ENCODE measurements at places on chromosomes 3 and 15.

- no peak for DNase-seq
Measured at GRCh38 chr15:69522361-69522760, 69.7 kb downstream of the RPLP1 start.

DNA sequence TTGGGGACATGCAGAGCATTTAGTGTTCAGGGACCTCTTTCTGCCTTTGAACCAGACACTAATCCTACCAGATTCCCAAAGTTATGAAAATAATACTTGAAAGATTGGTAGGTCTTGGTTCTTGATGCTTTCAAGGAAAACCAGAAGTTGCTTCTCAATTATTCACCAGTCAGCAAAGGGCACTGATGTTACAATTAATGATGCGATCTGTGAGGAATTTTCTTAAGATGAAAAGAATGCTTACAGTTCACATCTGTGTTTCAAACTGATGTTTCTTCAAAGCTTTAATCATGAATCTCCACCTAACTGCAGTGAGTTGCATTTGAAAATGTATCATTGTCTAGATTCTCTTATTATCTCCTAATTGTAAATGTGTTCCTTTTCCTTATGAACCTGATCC is 161.0 kb downstream of the NAALADL2 start:
- no peak for DNase-seq

DNA sequence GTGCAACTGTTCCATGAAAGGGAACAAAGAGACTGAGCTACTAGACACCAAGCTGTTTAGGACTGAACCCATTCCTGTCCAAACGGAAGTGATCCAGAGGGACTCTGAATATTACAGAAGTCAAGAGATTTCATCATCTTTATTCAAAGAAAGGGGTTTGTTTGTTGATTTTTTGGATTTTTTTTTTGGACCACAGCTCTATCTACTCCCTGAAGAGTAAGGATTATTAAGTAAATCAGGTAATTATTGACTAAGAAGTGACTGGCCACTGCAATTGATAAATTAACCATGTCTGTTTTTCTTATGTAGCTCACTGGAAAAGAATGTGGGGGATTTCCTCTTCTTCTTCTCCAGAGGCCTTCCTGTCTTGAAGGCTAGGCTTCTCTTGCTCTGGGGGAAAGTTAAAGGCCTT is 146.6 kb upstream of the TPM1 start:
- no peak for DNase-seq

GRCh38 chr3:50630877-50631276 is 13.9 kb downstream of the MAPKAPK3 start:
- no peak for DNase-seq

DNA sequence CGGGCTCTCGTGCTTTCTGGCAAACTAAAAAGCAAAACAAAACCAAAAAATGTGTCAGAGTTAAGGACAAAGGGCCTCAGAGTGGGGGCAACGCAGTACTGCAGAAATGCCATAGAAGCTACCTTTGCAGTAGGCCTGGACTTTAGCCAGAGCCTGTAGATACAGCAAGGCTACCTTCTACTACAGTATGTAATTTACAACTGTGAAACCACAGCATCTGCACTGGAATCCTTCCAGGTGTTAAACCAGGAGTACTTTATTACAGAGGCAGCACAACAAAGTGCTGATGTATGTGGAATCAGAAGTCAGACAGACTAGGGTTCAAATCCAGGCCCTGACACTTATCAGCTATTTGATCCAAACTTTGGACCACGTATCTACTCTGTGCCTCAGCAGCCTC is 34.9 kb downstream of the RUBCN start:
- no peak for DNase-seq

DNA sequence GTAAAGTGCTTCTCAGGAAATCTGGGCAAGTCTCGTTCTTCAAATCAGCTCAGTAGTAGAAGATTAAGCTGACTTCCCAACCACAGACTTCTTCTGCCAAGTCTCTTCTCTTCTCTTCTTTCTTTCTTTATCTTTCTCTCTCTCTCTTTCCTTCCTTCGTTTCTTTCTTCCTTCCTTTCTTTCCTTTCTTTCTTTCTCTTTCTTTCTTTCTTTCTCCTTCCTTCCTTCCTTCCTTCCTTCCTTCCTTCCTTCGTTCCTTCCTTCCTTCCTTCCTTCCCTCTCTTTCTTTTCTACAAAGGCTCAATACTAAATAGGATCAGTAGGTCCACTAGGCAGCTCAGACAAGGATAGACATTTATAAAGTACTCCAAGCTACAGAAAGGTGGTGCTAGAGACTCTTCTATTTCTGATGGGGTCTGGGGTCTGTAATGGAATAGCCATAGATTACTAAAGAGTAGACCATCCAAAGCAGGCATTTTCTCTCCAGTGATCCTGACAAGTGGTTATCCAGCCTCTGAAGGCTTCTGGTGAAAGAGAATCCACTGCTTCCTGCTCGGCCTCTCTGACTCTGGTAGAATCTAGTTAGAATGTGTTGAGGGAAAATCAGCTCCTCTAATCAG is 100.8 kb downstream of the TPRG1 start:
- DNase-seq = no peak

DNA sequence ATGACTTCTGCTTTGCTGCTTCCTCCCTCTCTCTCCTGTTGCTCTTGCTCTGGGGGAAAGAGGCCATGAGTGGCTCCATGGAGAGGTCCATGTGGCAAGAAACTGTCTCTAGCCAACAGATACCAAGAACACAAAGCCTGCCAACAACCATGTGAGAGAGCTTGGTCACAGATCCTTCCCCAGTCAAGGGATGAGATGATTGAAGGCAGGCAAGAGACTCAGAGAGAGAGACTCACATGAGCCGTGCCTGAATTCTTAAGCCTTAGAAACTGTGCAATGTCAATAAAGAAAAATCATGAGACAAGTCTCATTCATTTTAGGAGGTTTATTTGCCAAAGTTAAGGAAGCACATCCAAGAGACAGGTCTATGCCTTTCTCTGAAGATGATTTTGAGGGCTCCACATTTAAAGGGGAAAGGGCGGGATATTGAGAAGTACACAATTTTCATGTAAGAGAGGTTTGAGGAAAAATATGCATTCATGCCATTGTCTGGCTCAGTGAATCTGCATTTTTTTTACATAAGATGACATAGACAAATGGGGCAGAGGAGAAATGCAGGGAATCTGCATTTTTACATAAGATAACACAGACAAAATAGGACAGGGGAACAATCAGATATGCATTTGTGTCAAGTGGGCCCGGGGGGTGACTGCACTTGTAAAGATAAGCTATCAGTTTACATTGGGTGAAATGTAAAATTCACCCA is 59.5 kb upstream of the SUCLG2 start:
- DNase-seq = no peak

- DNase-seq = no peak
Measured at GRCh38 chr3:173739726-173740125, 342.2 kb downstream of the NLGN1 start.

DNA sequence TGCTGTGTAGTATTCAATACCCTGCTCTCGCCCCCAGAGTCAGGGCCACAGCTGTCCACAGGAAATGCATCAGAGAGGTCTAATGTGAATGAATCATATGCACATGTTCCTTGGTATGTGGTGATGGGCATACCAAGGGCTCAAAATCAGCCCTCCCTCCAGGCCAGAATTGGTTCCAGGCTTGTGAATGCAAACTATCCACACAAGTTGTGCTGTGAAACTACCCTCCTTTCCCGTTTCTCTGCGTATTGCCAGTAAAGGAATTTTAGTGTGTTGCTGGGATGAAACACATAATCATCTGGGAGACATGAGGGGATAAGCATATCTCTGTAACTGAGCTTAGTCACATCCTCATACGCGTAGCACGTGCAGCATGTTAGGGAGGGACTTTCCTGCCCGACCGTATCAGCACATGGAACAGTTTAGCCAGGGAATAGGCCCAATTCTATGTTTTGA is 9.2 kb upstream of the MME start:
- no peak for DNase-seq

DNA sequence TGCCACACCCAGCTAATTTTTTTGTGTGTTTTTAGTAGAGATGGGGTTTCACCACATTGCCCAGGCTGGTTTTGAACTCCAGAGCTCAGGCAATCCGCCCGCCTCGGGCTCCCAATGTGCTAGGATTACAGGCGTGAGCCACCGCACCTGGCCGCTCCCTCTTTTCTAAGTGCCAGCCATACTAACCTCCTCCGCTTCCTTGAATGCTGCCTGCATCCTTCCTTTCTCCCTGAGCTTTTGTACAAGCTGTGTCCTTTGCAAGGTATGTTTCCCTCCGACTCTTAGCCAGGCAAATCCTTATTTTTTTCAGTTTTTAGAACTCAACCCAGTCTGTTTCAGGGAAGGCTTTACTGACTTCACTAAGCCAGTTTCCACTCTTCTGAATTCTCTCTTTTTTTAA is 60.6 kb downstream of the NR1D2 start:
- DNase-seq = no peak

GRCh38 chr15:52414936-52415335 is 113.7 kb downstream of the MYO5A start:
- peak; percentile 45 for DNase-seq

DNA sequence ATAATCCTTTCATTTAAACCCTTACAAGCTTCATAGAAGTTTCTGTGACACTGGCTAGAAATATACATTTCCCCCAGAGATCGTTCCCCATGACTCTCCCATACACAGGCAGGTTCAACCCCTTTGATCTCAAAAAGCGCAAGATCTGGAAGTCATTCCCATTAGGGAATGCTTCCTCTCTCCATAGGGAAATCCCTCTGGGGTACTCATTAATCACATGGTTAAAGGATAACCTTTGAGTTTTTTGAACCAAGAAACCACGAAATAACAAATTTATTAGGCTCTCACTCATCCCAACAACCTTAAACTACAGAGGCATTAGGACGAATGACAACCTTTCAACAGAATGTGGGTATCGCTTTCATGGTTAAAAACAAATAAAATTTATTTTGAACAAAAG is 211.9 kb upstream of the PRICKLE2 start:
- no peak for DNase-seq

DNA sequence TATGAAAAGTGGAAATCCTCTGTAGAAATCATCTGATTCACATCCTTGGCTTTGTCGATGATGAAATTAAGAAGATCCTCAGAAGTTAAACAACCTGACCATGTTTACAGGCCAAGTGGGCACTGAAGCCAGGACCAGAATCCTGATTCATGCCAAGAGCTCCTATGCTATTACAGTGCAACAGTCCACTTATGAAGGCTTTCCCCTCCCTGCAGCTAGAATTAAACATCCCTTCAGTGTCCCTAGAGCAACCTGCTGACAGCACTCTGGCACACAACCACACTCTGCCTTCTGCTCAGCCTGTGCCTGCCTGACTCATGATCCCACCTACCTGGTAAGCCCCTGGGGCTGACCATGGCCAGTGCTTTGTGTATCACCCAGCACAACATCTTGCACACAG is 33.8 kb downstream of the TXNRD3 start:
- no peak for DNase-seq

- no peak for DNase-seq
Measured at GRCh38 chr3:53579636-53580035, 85.2 kb downstream of the CACNA1D start.

DNA sequence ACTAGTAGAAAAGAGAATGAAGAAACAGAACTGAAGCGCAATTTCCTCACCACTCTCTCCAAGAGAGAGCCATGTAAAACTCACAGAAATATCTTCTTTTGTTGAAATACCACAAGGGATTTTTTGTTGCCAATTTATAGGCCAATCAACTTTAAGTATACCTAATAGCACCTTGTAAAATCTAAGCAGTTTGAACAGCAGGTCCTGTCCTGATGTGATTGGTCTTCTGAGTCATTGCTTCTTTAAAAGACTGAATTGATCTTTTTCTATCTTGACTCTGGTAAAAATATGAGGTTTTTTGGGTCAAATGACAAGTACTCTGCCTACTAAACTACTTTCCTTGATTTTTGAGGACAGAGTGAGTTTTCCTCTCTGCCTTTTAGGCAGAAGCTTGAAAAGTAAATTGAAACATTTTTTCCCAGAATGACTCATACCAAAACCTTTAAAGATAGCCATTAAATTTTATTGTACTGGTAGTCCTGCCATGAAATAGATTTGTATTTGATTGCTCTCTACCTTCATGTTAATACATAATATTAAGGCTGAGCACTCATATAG is 343.9 kb upstream of the CBLB start:
- DNase-seq = no peak

GRCh38 chr3:155217591-155217990 is 75.9 kb downstream of the STRIT1 start:
- no peak for DNase-seq

- no peak for DNase-seq
Measured at GRCh38 chr3:183564046-183564445, 8.5 kb upstream of the KLHL6 start.

- no peak for DNase-seq
Measured at GRCh38 chr3:88132894-88133293, 16.9 kb upstream of the C3orf38 start.

- DNase-seq = no peak
Measured at GRCh38 chr3:58066842-58067241, 58.6 kb downstream of the FLNB start.

- no peak for DNase-seq
Measured at GRCh38 chr3:194126790-194127189, 9.2 kb upstream of the HES1 start.

DNA sequence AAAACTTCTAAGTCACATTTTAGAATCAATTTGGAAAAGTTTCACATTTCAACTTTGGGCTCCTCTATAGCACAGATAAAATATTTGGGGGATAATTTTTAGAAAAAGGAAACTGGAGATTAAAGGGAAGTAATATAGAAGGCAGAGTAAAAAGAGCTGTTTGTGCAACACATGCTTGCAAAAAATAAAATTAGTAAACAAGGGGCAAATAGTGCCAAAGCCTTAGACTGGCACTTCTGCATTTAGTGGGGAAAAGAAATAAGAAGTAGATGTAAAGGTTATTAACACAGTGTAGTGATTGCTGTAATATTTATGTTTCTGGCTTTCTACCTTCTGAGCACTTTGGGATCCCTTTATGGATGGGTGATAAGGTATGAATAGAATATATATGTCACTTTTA is 246.6 kb downstream of the CBLB start:
- no peak for DNase-seq

DNA sequence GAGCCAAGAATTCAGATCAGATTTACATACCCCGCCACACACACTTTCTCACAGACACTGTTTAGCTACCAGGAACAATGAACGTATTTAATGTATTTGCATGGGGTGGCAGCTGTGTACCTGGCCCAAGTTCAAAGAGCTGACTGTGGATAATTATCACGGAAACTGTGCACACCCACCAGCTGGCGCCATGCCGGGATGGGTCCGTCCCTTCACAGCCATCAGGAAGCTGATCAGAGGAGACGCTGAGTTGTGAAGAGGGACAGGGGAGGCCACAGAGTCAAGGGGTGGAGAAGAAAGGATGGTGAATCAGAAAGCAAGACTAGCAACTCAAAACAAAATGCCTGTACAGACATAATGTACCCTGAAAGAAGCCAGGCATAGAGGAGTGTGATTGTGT is 13.1 kb upstream of the PLA2G4D start:
- no peak for DNase-seq

DNA sequence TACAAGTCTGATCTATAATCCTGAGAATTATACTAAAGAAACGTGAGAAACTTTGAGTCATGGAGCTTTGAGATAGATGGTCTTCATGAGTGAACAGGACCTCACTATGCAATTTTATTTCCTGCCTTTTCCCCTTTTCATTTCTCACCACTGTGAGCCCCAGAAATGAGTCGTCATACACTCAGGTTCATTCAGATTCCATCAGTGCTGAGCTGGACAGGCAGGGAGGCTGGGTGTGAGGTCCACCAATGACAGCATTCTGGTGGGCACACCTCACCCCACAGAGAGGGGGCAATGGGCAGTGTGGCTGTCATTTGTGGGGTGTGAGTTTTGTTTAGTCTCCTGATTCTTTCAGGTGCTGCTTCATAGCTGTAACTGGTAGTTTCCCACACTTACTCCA is 16.9 kb downstream of the TIGIT start:
- no peak for DNase-seq

All from NCI-H187 treated with DMSO at 0.1 percent for 48 hours (cell line).